ENCODE measurements at places on chromosomes 1 and 21.

- no peak for DNase-seq
Observed at GRCh38 chr1:21308847-21309652, 18.8 kb upstream of the ECE1 start.

GRCh38 chr1:16484931-16485330, 29.2 kb downstream of the RNU1-1 start:
- DNase-seq: no peak

GRCh38 chr1:184620469-184620868, 134.2 kb downstream of the EDEM3 start:
- no peak for DNase-seq

- no peak for DNase-seq
Observed at GRCh38 chr1:19844731-19845495, 29.8 kb upstream of the RNF186 start.

DNA sequence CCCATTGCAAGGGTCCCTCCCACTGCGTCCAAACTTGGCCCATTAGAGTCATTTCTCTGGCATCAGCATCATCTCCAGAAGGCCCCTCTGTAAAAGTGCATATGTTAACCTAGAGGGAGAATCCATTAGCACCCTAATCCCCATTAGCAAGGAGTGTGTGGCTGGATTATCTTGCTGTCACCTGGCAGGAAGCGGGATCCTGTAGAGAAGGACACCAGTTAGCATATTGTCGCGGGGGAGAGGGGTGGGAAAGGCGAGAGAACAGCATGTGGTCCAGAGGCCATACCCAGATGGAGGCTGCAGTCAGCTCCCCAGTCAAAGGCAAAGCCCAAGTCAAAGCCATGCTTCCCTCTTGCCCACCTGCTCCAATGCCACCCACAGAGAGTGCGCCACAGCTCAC, 64.0 kb downstream of the OLIG1 start:
- no peak for DNase-seq

- no peak for DNase-seq
Observed at GRCh38 chr1:224739997-224740684, 124.0 kb downstream of the CNIH3 start.

GRCh38 chr1:19815801-19816736, 986 bp upstream of the RNF186 start:
- no peak for DNase-seq

DNA sequence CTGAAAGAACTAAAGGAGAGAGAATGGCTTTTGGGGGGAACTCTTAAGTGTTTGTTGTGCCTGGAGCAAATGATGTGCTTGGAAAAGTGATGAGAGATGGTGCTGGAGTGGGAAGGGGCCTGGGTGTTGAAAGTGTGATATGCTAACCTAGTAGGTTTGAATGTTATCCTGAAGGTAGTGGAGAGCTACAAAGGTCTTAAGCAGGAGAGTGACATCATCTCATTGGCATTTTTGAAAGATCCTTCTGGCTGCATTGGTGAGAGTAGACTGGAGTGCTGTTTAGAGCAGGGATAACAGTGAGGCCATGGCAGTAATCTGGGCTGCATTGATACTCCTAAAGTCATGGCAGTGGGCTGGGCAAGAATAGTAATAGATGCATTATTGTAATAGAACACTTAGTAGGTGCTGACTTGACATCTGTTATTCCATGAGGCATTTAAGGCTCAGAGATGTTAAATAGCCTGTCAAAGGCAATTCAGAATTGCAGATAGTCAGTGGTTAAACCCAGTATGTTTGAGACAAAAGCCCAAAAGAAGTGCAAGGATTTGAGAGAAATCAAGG, 44.5 kb downstream of the MDM4 start:
- peak; percentile 58 for DNase-seq

- no peak for DNase-seq
Observed at GRCh38 chr1:64150729-64151230, 52.6 kb upstream of the UBE2U start.

- no peak for DNase-seq
Observed at GRCh38 chr1:155250246-155250632, 5.0 kb downstream of the ENTREP3 start.

DNA sequence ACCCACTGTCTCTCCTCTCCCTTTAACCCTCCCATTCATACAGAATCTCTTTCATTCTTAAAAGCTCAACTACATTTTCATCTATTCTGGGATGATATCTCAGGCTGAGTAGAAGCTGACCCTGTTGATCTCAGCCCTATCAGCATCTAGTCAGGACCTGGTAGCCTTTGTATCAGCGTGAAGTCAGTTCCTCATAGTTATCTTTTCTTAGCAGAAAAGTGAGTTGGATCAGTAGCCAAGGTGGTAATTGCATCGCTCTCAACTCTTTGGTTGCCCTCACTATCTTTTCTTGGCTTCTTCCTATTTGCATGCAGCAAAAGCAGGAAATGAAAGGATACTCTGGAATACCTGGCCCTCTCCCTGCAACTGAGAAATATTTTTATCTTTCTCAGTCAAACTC, 13.6 kb upstream of the GOLT1A start:
- DNase-seq: no peak

- DNase-seq: no peak
Observed at GRCh38 chr1:42931911-42932422, 26.7 kb downstream of the SLC2A1 start.

DNA sequence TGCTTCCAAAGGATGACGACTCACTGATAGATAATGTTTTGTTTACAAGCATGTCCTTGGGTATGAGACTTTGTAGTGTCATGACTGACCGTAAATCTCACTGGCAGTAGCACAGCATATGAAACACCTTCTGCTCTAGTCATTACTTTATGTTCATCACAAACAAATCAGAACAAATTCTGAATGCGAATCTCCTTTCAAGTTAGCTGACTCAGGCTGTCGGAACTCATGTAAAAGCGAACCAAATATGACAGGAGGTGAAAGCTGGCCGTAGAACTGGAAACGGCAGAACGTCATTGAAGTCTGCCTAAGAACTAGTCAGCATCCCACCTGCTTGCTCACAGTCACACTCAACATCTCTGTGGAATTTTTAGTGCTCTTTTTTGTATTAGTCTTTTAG, 143.9 kb downstream of the RGS7 start:
- no peak for DNase-seq

GRCh38 chr1:160171354-160171753, 19.0 kb upstream of the CASQ1 start:
- DNase-seq: peak; percentile 42

DNA sequence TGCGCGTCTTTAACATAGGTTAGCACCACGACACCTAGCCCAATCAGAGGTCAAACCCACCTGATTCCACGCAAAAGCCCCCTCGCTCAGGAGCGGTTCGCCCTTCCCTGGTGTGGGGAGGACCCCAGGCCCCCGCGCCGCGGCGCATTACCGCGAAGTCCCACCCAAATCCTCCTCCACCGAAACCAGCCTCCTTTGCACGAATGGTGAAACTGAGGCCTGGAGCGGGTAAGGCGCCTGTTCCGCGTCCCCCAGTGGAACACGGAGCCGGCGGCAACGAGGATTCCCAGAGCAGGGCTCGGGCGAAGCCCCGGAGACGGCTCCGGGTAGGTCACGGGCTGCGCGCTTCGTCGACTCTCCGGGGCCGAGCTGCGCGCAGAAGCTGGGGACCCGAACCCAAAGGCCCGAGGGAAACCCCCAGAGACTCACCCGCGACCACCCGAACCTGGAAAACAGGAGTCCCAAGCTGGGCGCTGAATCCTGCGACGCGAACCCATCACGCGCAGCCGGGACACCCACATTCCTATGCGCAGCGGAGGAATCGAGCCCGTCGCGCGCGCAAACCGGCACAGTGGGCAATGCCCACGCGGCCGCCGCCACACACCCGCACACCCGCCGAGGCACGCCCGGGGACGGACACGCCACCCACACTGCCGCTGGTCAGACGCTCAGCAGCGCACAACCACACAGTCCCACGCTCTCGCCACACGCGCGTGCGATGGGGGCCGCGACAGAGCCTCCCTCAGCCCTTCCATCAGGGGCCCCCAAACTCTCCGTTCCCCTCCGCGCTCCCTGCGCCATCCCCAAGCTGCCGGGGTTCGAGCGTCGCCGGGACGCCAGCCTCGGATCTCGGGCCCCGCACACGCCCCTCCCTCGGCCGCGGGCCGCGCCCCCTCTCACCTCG, 507 bp downstream of the GLIS1 start:
- DNase-seq: peak; percentile 22

GRCh38 chr1:92833840-92834239, 2.0 kb downstream of the RPL5 start:
- DNase-seq: no peak

- no peak for DNase-seq
Observed at GRCh38 chr1:31981456-31981839, 32.2 kb upstream of the KHDRBS1 start.

GRCh38 chr1:231037585-231038517, 2.2 kb downstream of the FAM89A start:
- no peak for DNase-seq

- no peak for DNase-seq
Observed at GRCh38 chr1:18630511-18631495, at the start of gene PAX7. TSS of gene PAX7 (plus strand) at chr1:18630846. CDS start at chr1:18631604, 758 bp downstream.

GRCh38 chr1:19205403-19205802, 4.7 kb downstream of the UBR4 start:
- DNase-seq: no peak

DNA sequence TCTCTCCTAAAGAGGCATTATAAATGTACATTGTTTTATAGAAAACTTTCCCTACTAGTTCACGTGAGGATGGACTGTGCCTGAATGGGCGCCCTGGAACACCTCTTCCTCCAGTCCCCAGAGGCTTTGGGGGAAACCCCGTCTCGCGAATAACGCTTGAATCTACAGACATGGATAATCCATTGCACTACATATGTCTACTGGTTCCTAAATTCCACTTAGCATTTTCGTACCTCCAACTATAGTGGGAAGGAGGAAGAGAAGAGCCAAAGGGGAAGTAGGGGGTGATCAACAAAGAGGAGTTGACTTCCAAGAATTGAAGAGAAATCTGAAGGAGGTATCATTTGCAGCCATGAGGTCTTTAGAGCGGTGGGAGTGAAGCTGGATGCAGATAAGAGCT, 11.1 kb downstream of the BARHL2 start:
- DNase-seq: no peak

DNA sequence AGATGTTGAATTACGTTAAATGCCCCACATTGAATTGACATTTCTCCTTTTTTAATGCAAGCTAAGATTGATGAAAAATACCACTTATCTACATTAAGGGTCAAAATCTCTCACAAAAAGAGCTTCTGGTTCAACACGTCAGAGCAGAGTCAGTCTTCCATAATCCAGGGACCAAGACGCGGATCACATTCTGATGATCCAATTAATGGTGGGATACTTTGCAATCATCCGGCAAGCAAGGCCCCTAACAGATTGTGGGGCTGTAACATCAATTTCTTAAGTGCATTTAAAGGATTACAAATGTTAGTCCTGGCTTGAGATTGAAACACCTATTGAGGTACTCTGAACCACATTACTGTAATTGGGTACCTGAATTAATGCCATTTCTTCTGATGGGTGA, 120.2 kb upstream of the ESRRG start:
- DNase-seq: no peak

GRCh38 chr1:227213426-227213825, 104.9 kb downstream of the CDC42BPA start:
- no peak for DNase-seq

DNA sequence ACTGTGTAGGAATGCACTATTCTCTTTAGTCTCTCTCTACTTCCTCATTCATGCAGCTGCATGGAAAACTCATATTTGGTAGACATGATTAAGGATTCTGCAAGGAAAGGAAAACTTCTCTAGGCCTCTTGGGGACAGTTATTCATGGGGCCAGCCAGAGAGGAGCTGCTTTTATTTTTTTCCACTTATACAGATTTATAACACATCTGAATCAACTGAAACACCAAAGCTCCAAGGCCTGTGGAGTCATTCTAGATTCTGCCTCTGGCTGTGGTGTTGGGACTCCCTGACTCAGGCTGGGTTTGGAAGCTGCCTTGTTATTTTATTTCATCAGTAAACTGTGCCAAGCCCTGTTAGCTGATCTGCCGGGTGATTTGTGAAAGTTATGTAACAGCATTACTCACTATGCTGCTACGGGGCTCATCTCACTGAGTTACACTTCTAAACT, 83.9 kb upstream of the EDEM3 start:
- peak; percentile 96 for DNase-seq

- no peak for DNase-seq
Observed at GRCh38 chr1:30969903-30970302, 61.3 kb upstream of the SDC3 start.

DNA sequence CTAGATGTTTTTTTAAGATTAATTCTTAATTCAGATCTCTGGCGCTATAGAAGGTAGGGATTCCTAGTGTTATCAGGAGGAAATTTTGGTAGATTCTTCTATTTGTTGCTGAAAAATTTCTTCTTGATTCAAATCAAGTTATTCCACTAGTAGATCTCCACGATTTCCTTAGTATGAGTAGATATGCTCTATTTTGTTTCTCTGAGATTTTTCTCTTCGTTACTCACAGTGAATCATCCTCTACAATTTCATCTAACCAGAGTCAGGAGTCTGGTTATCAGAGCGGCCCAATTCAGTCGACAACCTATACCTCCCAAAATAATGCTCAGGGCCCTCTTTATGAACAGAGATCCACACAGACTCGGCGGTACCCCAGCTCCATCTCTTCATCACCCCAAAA, 18.8 kb upstream of the HAX1 start:
- no peak for DNase-seq

- DNase-seq: no peak
Observed at GRCh38 chr1:23791516-23792047, 637 bp downstream of the LYPLA2 start.

- DNase-seq: no peak
Observed at GRCh38 chr1:221768444-221769066, 26.7 kb upstream of the DUSP10 start.

GRCh38 chr1:11157394-11157793, 31.8 kb upstream of the ANGPTL7 start:
- no peak for DNase-seq

- no peak for DNase-seq
Observed at GRCh38 chr1:222620566-222620965, 2.7 kb downstream of the MIA3 start.

GRCh38 chr1:153789478-153790034, 14.3 kb downstream of the SLC27A3 start:
- no peak for DNase-seq

GRCh38 chr1:38507563-38507962, 352.0 kb downstream of the RRAGC start:
- DNase-seq: no peak

DNA sequence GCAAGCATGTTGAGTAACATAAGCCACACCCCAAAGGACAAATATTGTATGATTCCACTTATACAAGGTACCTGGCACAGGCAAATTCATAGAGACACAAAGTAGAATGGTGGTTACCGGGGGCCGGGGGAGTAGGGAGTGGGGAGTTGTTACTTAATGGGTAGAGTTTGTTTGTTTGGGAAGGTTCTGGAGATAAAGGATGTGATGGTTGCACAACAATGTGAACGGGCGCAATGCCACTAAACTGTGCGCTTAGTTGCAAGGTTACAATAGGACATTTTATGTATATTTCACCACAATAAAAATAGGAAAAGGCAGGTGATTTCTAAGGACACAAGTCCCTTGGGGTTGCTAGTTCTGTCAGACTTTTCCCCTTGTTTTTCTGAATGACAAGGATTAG, 516.6 kb downstream of the KIF26B start:
- DNase-seq: no peak

GRCh38 chr1:70101774-70102173, 103.6 kb downstream of the LRRC40 start:
- DNase-seq: no peak
